Stimulated activated CD4-positive, alpha-beta T cell treated with anti-CD3 and anti-CD28 coated beads, Interleukin-4, amount 100 ng/mL, for 48 hours (primary cell): ENCODE measurements at places on chromosomes 7 and 10.

DNA sequence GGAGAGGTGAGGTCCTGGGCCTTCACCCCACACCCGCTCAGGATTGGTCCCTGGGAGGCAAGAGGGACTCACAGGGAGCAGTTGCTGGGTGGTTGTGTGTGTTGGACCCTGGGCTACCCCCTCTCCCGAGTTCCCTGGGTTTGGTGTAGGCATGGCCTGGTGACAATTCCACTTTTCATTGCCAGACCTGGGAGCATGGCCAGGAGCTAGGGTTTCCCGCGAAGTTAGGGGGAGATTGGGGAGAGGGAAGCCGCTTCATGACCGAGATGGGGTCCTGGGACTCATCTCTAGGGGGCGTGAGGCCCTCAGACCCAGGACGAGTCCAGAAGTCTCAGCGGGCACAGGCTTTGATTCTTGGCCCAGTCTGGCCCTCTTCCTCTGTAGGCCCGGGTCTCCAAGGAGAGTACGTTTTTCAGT, 606 bp downstream of the PALD1 start:
- no peak for DNase-seq

GRCh38 chr7:73715648-73716317, 3.7 kb downstream of the STX1A start:
- DNase-seq, result peak; percentile 68

DNA sequence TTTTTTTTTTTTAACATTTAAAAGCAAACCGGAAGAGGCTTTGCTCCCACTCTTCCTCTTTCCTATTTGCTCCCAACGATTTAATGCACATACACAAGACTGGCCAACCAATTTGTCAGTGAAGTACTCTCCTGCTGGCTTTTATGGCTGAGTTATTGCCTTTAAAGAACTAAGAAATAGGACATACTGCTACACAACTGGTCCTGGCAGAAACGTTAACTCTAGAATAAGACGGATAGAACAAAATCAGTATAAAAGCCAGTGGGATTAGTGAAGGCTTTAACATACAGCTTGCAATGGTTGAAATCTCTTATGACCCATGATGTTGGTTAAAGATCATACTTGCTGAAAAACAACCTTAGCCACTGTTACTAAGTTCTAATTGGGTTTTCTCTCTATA, 47.2 kb downstream of the PDE1C start:
- no peak for DNase-seq

DNA sequence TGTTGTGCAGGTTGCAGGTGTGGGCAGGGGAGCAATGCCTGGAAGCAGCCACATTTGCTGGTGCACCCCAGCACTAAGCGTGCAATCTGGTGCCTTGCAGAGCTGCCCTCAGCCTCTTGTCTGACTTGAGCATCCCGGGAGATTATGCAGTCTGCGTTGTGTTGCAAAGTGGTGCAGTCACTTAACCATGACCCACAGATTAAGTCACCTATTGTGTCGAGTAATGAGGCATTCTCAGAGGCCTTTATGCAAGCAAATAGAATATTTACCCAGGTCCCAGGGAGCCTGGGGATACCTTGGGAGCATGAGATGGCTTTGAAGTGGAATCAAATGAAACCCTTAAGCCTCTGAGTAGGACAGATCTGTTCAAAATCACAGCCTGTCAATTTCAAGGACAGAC, 529.0 kb downstream of the TYW1 start:
- DNase-seq, result no peak

GRCh38 chr7:119825091-119825655, 447.8 kb upstream of the KCND2 start:
- no peak for DNase-seq

DNA sequence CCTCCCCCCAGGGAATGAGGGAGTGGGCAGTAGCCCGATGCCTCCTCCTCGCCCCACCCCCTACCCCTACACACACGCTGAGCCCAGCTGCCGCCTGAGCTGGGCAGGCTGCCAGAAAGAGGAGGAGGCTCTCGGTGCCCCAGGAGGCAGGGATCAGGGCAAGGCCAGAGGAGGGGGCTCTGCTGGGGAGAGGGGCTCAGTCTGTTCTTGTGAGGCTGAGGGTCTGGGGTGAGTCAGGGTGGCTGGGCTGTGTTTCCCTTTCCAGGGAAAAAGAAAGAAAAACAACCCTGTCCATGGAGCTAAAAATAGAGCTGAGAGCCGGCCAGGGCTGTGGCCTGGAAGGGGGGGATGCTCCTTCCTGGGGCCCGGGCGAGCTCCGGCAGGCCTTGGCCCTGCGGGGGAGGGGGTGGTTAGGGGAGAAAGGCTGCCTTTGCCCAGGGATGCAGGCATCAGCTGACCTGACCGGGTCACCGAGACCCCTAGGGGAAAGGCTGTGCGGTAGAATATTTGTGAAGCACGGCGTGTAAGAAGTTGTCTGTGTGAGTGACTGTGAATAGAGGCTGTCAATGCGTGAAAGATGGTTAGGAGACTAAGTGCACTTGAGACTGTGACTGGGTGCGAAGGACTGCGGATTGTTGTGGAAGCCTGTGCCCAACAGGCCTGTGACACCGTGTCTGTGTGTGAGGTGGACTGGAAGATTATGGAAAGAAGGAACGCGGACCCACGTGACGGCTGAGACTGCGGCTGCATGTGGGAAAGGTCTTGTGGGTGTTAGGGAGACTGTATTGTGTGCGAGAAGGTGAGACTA, 1.2 kb upstream of the LZTS2 start:
- no peak for DNase-seq

DNA sequence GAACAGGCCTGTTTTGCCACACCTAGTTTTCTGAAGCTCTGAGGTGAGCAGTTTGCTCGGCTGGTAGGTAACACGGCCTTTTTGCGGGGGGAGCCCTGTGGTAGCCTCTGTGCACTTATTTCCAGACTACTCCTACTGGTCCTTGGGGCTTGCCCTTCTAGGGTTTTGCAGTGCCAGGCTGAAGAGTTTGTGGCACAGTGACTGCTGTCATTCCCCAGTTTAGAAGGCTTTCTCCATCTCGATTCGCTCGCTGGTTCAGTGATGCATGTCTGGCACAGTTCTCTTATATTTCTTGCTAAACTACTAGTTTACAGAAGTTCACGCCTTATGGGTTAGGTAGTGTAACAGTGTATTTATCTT, 711 bp downstream of the KIF20B start:
- DNase-seq, result peak; percentile 2

DNA sequence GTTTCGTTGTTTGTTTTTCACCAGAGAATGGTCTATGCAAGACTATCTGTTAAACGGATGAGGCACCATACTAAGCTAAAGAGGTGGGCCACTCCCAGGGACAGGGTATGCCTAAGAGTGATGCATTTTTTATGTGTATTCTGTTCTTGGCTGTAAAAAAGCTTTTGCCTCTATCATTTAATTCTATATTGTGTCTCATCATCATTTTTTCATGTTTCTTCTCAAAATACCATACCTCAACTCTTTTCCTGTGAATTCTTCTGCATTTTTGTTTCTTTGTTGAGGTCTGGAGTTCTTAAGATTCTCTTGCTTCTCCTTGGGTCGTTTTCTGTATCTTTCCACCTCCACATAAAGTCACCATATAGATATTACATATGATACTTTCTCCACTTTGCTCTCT, 357.4 kb downstream of the GPR158 start:
- DNase-seq, result no peak

DNA sequence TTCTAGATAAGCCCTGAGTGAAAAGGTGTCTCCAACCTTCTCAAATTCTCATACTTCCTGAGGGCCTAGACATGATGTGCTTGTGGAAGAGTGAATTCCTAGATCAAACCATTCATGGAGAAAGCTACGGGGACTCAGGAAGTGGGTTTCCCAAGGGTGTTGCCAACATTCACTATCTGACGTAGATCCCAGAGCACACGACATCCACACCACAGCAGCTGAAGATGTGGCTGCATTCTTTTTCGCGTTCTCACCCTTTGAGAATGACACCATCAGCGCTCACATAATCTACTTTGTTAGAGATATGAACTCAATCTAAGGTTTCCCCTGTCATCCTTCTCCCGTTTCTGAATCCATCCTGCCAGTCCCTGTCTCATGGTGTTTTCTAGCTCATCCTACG, 290.8 kb downstream of the DNAJB6 start:
- DNase-seq, result no peak
